ENCODE measurements at places on chromosomes 11 and 22. TPM values are rescaled to one million over a fixed set of nuclear protein-coding genes. Genes with fewer than 3 reads are reported as not detected.

ADM2 gene
- total RNA-seq, result 0.58 TPM

TTLL8 gene
- total RNA-seq, result not detected

SOX6 gene
- total RNA-seq, result 0.28 TPM

FGF19 gene
- total RNA-seq, result not detected

MCHR1 gene
- 2.3 TPM for total RNA-seq

SEPTIN3 gene
- total RNA-seq, result not detected

NPAT gene
- 10.2 TPM for total RNA-seq

RASD2 gene
- total RNA-seq, result 0.56 TPM

CD3E gene
- not detected for total RNA-seq

NUCB2 gene
- 71.5 TPM for total RNA-seq

OTOG gene
- total RNA-seq, result not detected

UBASH3B gene
- total RNA-seq, result 22.6 TPM

TMEM179B gene
- 34.9 TPM for total RNA-seq

KCNK4 gene
- not detected for total RNA-seq

FOLR3 gene
- 0.19 TPM for total RNA-seq

All from regular cardiac myocyte (primary cell).